Caco-2 (cell line): ENCODE measurements at places on chromosomes 7 and 10. TPM values are rescaled to one million over a fixed set of nuclear protein-coding genes. Genes with fewer than 3 reads are reported as not detected.
A peak's percentile ranks its signal among the peaks of the same experiment; 100 is the strongest.

Gene SLC13A1
- total RNA-seq, result not detected in 2 replicates

DNA sequence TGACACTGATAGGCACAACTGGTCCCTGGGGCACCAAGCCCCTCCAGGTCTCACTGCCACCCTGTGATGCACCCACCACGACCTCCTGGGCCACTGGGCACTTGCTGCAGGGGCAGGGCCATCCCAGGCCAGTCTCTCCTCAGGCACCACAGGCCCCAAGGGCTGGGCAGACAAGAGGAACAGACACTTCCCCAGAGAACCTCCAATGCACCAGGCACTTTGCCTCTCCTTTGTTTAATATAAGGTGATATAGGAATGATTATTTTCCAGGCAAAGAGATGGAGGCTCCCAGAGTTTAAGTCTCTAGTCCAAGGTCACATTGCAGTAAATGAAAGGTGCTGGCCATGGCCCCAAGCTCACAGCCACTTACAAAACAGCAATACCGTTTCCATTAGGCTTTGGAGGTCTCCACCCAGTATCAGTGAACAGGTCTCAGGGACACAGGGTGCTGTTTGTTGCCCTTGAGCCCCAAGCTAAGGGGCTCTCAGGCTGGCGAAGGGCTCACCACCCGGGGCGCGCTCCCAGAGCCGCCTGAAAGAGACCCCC, 4.5 kb downstream of the DEPP1 start:
- peak overlapping the region; percentile 42 for H3K4me3 ChIP-seq
- peak overlapping the region; percentile 57 for H3K27ac ChIP-seq
- DNase-seq, result no peak
- no peaks in the 10 kb centered on the region for H3K27me3 ChIP-seq
- peaks cover 60% of the 10 kb centered on the region for H3K4me1 ChIP-seq
- 0 out of 2 replicates have a peak, but pooled peaks cover 4% of the 10 kb centered on the region for H3K36me3 ChIP-seq

DNA sequence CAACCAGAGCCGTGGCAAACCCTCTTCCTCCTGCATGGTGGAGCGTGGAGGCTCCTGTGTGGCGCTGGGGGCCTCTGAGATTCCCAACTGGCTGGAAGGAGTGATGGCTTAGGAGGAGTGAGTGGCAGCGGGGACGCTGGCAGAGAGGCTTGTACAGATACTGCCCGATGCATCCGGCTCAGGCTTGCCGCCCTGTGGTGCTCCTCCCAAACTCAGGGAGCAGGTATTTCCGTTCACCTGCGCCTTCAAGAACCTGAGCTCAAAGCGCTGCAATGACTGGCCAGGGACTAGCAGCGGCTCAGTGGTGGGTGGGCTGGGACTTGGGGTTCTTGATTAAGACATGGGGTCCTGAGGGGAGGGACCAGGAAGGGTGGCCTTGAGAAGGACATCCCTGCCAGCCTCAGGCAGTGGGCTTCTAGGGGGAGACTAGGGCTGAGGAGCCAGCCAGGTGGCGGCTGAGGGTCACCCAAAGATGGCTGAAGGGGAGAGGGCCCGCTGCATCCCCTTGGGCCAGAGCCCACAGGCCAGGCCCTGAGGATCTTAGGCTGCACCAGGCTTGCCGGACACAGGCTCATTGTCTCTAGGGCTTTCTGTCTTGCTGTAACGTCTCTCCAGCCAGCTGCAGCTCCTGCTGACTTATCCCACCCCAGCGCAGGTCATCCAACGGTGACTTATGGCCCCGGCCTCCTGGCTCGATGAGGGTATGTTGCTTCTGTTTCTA, 3.2 kb downstream of the ZNF775 start:
- H3K36me3 ChIP-seq, result no peaks in the 10 kb centered on the region
- H3K4me3 ChIP-seq, result no peak overlapping the region
- H3K4me1 ChIP-seq, result peaks cover 49% of the 10 kb centered on the region
- peak overlapping the region; percentile 93 for H3K27ac ChIP-seq

GRCh38 chr7:152667958-152668357, 8.0 kb downstream of the XRCC2 start:
- DNase-seq, result no peak
- no peaks in the 10 kb centered on the region for H3K27me3 ChIP-seq
- H3K27ac ChIP-seq, result no peak overlapping the region
- H3K36me3 ChIP-seq, result no peaks in the 10 kb centered on the region

DNA sequence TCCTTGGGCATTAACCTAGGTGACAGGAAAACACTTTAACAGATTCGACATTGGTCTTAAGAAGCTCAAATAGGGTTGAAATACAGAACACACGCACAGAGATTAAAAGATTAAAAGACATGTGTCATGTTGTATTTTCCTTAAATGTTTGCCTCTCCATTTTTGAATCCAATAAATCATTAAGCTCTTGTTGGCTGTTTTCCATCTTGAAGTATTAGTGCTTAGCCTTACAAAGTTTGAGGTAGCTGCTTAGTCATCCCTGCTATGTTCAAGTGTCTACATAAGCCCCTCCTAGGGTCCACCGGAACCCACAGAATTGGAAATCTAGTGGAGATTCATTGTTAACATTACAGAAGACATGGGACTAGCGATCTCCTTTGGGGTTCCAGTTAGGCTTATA, 12.7 kb upstream of the GJD4 start:
- H3K4me1 ChIP-seq, result no peaks in the 10 kb centered on the region
- H3K27ac ChIP-seq, result no peak overlapping the region
- no peak for DNase-seq
- no peaks in the 10 kb centered on the region for H3K36me3 ChIP-seq

DNA sequence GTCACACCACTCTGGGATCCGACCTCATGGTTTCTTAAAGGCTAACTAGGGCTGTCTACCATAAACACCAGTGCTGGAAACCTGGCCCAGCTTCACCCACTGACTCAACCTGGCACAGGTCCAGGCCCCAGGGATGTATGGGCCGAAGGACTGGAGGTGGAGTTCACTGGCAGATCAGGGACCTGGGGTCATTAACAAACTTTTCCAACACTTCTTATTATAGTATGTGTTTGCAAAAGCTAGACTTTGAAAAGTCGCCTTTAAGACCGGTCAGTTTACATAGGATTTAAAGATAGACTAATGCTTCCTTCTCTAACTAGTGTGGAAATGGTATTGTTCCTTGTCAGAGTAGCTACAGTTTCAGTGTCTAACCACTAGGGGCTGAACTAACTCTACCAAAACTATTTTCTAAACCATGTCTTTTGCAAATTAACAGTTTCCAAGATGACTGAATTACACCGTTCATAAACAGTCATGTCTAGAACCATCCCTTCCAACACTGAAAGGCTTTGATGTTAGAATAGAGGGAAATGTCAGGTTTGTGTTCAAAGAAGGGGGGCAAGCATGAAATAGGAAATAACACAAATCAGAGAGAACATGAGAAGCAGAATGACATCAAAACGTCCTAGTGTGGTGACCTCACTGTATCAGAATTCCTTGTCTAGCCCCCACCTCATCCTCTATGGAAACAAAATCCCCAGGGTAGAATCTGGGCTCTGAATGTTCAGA, 29.7 kb downstream of the STN1 start:
- H3K36me3 ChIP-seq, result peaks cover 3% of the 10 kb centered on the region; the same call in 1 of the 2 replicates
- peak overlapping the region; percentile 29 for H3K27ac ChIP-seq
- DNase-seq, result peak; percentile 36
- no peak overlapping the region for H3K4me3 ChIP-seq

GRCh38 chr7:149071641-149072437, 18.7 kb downstream of the ZNF786 start:
- no peaks in the 10 kb centered on the region for H3K4me1 ChIP-seq
- no peaks in the 10 kb centered on the region for H3K27me3 ChIP-seq
- H3K36me3 ChIP-seq, result no peaks in the 10 kb centered on the region
- no peak overlapping the region for H3K27ac ChIP-seq
- no peak for DNase-seq
